ENCODE measurements at places on chromosomes 4 and X. TPM values are rescaled to one million over a fixed set of nuclear protein-coding genes. Genes with fewer than 3 reads are reported as not detected.

F8A2 gene
- total RNA-seq = not detected

PAGE4 gene
- total RNA-seq = not detected

GPR50 gene
- total RNA-seq = not detected

AMBN gene
- not detected for total RNA-seq

PF4V1 gene
- not detected for total RNA-seq

AR gene
- total RNA-seq = 0.05 TPM

AFP gene
- not detected for total RNA-seq

ANKRD50 gene
- total RNA-seq = 0.05 TPM

GRCh38 chrX:119190831-119191230 is 45.3 kb upstream of the PGRMC1 start:
- no peaks in the 10 kb centered on the region for H3K36me3 ChIP-seq
- no peak overlapping the region for H3K27ac ChIP-seq
- no peak overlapping the region for H3K4me3 ChIP-seq
- no peaks in the 10 kb centered on the region for H3K27me3 ChIP-seq
- DNase-seq = no peak

GRCh38 chr4:143358419-143358818 is 21.7 kb downstream of the GAB1 start:
- H3K27me3 ChIP-seq = peaks cover 14% of the 10 kb centered on the region
- no peak for DNase-seq
- no peaks in the 10 kb centered on the region for H3K36me3 ChIP-seq
- peak overlapping the region; percentile 67 for H3K4me3 ChIP-seq

DNA sequence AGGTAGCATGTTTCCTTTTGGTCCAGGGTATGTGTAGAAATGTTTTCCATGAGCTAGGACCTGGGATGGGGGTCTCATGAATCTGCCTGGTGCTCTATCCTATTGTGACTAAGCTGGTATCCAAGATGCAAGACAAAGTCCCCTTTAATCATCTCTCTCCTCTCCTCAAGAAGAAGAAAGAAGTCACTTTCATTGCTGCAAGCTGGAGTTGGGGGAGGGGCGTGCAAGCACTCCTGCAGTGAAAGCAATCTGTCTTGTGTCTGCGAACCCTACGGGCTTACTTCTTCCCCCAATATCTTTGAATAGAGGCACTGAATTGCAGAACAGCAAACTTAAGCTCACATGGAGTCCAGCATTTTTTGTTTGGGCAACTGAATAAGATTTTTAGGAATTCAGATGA is 27.2 kb upstream of the GRPR start:
- H3K27me3 ChIP-seq = no peaks in the 10 kb centered on the region
- no peak overlapping the region for H3K4me3 ChIP-seq
- H3K27ac ChIP-seq = no peak overlapping the region
- H3K36me3 ChIP-seq = no peaks in the 10 kb centered on the region

DNA sequence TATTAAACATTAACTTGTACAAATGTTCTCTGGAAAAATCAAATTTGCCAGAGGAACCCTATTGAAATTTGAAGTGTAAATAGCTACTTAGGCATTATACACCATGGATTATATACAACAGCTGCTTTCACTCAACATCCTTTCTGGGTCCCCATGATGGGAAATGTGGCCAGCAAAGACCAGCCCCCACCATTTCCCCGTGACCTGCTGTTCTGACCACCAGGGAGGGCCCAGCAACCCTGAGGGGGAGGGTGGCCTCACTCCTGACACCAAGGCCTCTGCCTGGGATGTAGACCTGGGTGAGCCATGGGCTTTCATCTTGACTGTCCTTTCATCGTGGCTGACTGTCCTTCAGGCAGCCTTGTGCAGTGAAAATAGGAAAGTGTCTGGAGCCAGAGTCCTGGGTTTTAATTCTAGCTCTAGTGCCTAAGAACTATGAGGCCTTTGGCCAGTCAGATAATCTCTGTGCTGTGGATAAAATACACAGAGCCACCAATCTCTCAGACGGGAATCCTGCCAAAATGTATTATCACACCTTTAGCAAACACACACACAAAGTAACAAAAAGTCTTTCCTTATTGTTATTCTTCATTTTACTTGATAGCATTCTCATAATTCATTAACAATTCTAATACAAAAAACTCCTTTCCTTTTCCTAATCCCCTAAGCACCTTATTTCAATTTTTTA is 45.1 kb downstream of the NR3C2 start:
- H3K27me3 ChIP-seq = no peaks in the 10 kb centered on the region
- H3K27ac ChIP-seq = no peak overlapping the region
- H3K4me1 ChIP-seq = no peaks in the 10 kb centered on the region
- no peak overlapping the region for H3K4me3 ChIP-seq

DNA sequence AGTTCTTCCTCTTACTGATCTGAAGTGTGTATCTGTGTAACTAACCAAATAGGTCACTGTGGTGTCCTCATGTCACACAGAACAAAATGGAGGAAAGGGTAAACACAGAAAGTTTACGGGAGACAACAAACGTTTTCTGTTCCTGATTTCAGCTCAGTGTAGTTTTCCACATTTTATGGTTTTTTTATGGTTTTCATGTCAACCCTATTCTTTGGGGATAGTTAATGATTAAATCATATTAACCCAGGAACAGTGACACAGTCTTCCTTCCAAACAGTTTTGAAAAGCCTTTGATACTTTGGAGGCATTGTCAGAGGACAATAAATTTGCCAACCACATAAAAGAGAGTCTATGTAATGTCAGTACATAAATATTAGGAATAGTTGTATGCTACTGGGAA is 4.2 kb downstream of the LNX1 start:
- H3K4me1 ChIP-seq = no peaks in the 10 kb centered on the region
- H3K27ac ChIP-seq = no peak overlapping the region
- no peak overlapping the region for H3K4me3 ChIP-seq

DNA sequence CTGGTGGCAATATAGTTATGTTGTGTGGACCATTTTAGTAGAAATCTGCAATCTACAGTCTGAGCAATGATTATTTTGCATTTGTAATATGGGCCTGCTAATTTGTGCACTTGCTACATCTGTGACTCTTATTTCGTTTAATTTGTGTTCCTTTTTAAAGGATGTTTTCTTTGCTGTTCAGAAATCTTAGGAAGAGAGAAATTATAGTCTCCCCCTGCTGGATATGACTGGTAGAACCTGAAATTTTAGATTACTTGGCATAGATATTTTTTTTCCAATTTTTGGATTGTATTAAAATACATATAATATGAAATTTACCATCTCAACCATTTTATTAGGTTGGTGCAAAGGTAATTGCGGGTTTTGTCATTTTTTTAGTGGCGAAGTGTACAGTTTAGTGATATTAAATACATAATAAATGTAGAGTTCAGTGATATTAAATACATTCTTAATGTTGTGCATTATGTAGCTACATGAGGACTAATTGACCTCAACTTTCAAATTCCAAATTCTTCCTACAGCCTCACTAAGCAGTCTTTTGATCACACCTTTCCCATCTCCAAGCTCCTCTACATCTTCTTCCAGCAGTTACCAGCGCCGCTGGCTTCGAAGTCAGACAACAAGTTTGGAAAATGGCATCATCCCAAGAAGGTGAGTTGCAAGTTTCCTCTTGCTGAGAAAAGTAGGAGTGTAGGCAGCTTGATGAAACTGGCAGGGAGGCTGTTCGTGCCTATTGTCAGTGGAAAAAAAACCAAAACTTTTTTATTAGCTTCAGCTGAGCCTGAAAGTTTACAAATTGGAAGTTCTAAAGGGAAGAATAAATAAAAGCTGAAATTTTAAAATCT is 82.2 kb downstream of the FNIP2 start:
- H3K4me1 ChIP-seq = peaks cover 17% of the 10 kb centered on the region
- DNase-seq = no peak
- no peak overlapping the region for H3K4me3 ChIP-seq
- peaks cover 6% of the 10 kb centered on the region for H3K36me3 ChIP-seq
- H3K27me3 ChIP-seq = no peaks in the 10 kb centered on the region

DNA sequence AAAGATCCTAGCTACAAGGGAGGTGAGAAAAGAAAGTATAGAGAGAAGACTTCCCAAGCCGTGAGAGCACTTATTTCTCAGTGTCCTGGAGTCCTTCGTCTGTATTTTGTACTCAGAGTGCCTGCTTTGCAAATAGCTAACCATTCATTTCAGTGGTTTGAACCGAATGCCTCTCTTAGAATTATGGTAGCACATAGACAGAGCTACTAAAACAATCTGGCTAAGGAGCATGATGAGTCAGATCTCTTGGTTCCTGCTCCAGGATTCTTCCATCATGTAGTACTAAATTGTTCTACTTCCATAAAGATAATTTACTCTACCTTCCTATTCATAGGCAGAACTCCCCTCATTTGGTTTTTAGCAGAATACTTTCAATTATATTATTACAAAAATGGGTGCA is 946.6 kb downstream of the STIM2 start:
- no peak overlapping the region for H3K4me3 ChIP-seq
- H3K36me3 ChIP-seq = no peaks in the 10 kb centered on the region
- no peak overlapping the region for H3K27ac ChIP-seq
- no peaks in the 10 kb centered on the region for H3K4me1 ChIP-seq
- H3K27me3 ChIP-seq = no peaks in the 10 kb centered on the region

DNA sequence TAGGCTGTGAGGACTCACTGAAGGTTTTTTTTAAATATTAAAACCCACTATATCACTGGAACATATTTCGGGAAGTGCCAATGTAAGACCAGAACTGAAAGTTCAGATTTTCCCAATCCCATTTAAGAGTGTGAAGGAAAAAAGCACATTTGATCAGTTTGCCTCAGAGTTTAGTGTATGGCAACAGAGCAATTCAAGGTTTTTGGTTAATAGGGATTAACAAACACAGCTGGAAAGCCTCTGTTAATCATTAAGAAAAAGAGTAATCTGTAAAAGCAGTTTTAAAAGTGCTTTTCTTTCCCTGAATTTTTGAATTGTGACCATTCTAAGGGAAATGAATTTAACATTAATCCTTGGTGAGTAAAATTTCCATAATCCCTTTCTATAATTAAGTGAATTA is 60.4 kb downstream of the NPY5R start:
- no peaks in the 10 kb centered on the region for H3K4me1 ChIP-seq
- H3K36me3 ChIP-seq = no peaks in the 10 kb centered on the region
- no peak overlapping the region for H3K4me3 ChIP-seq
- no peak overlapping the region for H3K27ac ChIP-seq
- peaks cover 7% of the 10 kb centered on the region for H3K27me3 ChIP-seq

- no peak overlapping the region for H3K4me3 ChIP-seq
- no peaks in the 10 kb centered on the region for H3K27me3 ChIP-seq
- no peak overlapping the region for H3K27ac ChIP-seq
- H3K4me1 ChIP-seq = no peaks in the 10 kb centered on the region
- DNase-seq = no peak
- peaks cover 13% of the 10 kb centered on the region for H3K36me3 ChIP-seq
Measured at GRCh38 chr4:88045021-88045420, 37.6 kb downstream of the PKD2 start.

DNA sequence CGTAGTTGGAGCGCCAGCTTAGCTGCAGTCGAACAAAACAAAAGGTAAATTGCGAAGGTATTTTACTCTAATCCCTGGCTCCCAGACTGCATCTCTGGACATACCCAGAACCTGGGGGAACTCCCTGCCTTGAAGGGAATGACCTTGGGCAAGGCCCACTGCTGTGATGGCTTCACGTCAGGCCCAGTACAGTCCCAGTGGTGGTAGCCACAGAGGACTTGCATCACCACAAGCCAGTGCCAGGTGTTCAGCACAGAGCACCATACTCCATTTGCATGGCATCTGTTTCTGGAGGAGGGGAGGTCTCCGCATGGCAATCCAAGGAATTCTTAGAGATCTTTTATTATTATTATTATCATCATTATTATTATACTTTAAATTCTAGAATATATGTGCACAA is 5.6 kb downstream of the ETDA start:
- no peak overlapping the region for H3K4me3 ChIP-seq
- peaks cover 3% of the 10 kb centered on the region for H3K27me3 ChIP-seq
- no peak overlapping the region for H3K27ac ChIP-seq

GRCh38 chrX:34053931-34054330 is 78.2 kb downstream of the FAM47A start:
- no peaks in the 10 kb centered on the region for H3K4me1 ChIP-seq
- no peaks in the 10 kb centered on the region for H3K27me3 ChIP-seq
- H3K36me3 ChIP-seq = no peaks in the 10 kb centered on the region
- no peak for DNase-seq

GRCh38 chr4:153523941-153524386 is 57.8 kb downstream of the TMEM131L start:
- H3K4me1 ChIP-seq = peaks cover 85% of the 10 kb centered on the region
- H3K27me3 ChIP-seq = no peaks in the 10 kb centered on the region
- H3K36me3 ChIP-seq = peaks cover 30% of the 10 kb centered on the region
- H3K4me3 ChIP-seq = peak overlapping the region; percentile 75
- peak overlapping the region; percentile 95 for H3K27ac ChIP-seq

DNA sequence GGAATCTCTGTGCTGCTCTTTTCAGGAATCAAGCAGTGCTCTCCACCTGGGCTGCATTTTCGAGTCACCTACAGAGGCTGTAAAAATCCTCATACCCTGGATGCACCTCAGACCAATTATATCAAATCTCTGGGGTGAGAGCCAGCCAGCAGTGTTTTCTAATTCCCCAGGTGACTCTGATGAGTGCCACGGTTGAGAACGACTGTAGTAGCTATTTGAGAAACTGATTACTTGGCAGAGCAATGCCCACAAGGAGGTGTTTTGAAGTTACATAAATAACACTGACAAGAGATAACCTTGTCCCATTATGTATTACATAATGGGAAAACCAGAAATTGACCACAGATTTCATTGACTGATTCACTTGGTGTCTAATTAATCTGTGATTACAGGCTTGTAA is 46.8 kb downstream of the CLCN4 start:
- no peak overlapping the region for H3K27ac ChIP-seq
- peaks cover 4% of the 10 kb centered on the region for H3K4me1 ChIP-seq
- no peak for DNase-seq
- no peaks in the 10 kb centered on the region for H3K36me3 ChIP-seq
- peaks cover 2% of the 10 kb centered on the region for H3K27me3 ChIP-seq

GRCh38 chr4:80011636-80012236 is 61.3 kb downstream of the ANTXR2 start:
- peaks cover 40% of the 10 kb centered on the region for H3K4me1 ChIP-seq
- DNase-seq = no peak
- H3K4me3 ChIP-seq = no peak overlapping the region
- peaks cover 41% of the 10 kb centered on the region for H3K36me3 ChIP-seq
- no peaks in the 10 kb centered on the region for H3K27me3 ChIP-seq
- H3K27ac ChIP-seq = no peak overlapping the region

GRCh38 chr4:75605928-75606327 is 24.4 kb downstream of the CDKL2 start:
- DNase-seq = no peak
- H3K4me3 ChIP-seq = no peak overlapping the region
- no peaks in the 10 kb centered on the region for H3K4me1 ChIP-seq
- no peaks in the 10 kb centered on the region for H3K36me3 ChIP-seq

DNA sequence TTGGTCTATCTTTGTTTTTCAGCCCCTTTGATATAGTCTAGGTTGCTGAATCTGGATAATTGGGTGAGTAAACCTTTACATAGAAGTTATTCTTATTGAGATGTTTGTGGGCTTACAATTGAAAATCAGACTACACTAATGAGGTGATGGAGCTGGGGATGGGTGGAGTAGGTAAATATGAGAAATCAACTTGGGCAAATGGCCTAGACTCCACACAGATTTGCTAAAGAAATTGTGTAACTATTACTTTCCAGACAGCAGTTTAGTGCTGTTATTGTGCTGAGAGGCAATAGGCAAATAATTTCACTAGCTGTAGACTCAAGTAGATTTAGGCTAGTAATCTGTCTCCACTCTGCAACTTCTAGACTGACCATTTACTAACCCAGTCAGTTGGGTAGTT is 8.2 kb downstream of the DIAPH2 start:
- no peak overlapping the region for H3K27ac ChIP-seq
- H3K27me3 ChIP-seq = no peaks in the 10 kb centered on the region
- no peak for DNase-seq
- H3K4me3 ChIP-seq = no peak overlapping the region
- peaks cover 4% of the 10 kb centered on the region for H3K4me1 ChIP-seq

- no peak overlapping the region for H3K27ac ChIP-seq
- H3K4me3 ChIP-seq = no peak overlapping the region
- no peak for DNase-seq
- peaks cover 2% of the 10 kb centered on the region for H3K4me1 ChIP-seq
Measured at GRCh38 chrX:155246748-155247147, 17.5 kb downstream of the RAB39B start.

All from activated CD4-positive, alpha-beta T cell treated with anti-CD3 and anti-CD28 coated beads, Interleukin-2, amount 10 ng/mL, durations not matched to agents 24 days and 14 days (primary cell).